ENCODE measurements at places on chromosomes 3 and 15.
A peak's percentile ranks its signal among the peaks of the same experiment; 100 is the strongest.

DNA sequence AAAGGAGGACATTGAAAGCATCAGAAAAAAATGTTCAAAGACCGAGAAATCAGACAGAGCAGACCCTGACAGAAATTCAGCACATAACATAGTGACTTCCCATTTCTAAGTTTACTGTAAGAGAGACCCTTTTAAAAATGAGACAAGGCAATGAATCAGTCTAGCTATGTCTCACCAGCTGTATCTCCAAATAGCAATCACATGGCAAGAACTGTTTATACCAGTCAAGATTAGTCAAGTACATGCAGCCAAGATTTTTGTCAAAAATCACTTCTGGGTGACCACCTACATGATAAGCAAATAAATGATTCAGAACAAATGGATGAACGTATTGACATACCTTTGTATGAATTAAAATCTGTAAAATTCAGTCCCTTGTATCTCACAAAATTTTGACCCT is 138.0 kb downstream of the DTWD1 start:
- DNase-seq = no peak

DNA sequence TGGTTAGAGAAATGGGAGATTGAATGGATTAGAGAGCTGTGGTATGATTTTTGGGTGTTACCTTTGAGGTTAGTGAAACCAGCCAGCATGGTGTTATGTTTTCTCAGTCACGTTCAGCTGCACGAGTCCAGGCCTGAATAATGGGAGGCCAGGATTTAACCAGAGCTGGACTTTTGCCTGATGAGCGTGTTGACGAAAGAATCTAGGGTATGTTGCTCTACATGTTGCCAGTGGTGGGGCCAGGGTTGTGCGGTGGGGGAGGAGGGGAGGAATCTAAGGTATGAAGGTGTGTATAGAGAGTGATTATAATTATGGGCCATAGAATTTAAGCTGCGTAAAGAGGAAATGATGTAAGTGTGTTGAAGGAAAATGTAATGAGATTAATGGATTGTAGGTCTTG is 22.8 kb downstream of the MINDY2 start:
- DNase-seq = no peak

DNA sequence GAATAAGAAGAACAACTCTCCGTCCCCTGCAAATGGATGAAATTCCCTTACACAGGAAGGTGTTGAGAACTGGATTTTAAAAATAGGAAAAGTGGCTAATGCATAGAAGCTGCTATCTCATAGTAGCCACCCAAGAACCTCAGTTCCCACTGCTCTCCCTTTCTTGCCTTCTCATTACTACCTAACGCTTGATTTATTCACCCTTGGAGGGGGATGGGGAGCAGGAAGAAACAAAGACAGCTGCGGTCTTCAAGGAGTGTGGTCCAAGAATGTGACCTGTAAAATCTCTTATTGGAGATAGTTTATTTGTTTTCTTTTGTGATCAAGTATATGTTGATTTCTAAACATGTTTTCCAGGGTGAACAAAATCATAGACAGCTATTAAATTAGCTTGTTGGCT is 274.1 kb upstream of the CTNNB1 start:
- DNase-seq = no peak

DNA sequence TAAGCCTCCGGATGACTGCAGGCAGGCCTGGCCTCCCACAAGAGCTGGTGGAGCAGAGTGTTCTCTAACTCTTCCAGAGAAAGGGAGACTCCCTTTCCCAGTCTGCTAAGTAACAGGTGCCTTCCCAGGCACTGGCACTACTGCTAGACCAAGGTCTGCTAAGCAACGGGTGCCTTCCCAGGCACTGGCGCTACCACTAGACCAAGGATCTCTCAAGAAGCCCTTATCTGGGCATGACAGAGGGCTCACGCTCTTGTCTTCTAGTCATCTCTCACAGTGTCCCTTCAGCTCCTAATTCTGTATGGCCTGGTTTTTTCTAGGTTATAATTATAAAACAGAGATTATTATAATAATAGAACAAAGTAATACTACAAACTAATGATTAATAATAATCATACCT is 27.8 kb downstream of the MYL3 start:
- no peak for DNase-seq

- no peak for DNase-seq
Measured at GRCh38 chr15:64037116-64037515, 9.2 kb downstream of the DAPK2 start.

GRCh38 chr15:69304182-69304545 is 5.5 kb downstream of the PAQR5 start:
- DNase-seq = no peak

GRCh38 chr15:76905855-76906254 is 715 bp upstream of the SCAPER start:
- no peak for DNase-seq

GRCh38 chr15:67828278-67828968 is 3.1 kb downstream of the SKOR1 start:
- no peak for DNase-seq

DNA sequence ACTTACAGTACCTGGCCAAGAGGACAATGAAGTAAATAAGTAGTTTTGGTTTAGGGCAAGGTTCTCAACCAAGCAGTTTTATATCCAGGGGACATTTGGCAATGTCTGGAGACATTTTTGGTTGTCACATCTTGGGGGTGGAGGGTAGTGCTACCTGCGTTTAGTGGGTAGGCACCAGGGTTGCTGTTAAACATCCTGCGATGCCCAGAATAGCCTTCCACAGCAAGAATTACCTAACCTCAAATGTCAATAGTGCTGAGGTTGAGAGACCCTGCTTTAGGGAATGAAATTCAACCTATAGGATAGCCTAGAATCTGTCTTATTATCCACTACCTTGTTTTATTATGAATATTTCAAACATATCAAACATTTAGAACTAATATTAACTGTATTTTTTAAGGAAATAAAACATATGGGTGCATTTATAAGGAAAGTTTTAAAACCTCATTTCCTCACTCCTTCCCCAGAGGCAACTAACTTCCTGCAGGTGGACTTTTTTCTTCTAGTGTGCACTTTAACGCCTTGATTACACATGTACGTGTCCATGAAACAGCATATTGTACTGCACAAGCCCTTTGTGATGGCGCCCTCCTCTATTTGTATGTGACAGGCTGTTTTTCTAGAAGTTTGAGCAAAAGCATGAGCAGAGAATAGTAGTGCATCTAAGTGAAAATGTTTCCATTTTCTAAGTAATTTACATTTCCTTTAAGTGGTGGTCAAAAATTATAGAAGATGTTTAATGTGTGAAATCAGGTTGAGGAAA is 57.1 kb downstream of the TRAK1 start:
- DNase-seq = no peak

DNA sequence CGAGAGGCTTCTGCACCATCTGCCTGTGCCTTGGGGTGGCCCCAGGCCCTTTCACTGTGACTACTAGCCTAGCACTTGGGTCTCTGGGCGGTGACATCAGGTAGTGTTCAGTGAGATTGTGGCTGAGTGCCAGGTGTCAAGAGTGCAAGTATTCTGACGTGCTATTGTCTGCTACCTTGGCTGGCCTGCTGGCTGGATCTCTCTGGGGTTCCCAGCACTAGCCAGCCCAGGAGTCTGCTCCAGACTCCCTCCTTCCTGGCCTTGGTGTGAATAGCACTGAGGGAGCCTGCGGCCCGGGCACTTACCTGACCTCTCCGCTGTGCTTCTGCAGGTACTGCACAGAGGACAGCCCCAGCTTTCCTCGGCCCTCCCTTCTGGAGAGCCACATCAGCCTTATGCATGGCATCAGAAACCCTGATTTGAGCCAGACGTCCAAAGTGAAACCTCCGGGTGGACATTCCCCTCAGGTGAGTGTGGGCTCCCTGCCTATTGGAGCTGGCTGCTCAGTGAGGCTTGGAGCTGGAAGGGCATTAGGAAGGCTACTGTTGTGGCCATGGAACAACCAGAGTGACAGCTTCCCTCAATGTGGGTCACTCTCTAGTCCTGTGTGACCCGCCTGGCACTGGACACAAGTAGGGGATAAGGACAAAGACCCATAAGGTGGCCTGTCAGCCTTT is 17.5 kb upstream of the ALPK3 start:
- no peak for DNase-seq

DNA sequence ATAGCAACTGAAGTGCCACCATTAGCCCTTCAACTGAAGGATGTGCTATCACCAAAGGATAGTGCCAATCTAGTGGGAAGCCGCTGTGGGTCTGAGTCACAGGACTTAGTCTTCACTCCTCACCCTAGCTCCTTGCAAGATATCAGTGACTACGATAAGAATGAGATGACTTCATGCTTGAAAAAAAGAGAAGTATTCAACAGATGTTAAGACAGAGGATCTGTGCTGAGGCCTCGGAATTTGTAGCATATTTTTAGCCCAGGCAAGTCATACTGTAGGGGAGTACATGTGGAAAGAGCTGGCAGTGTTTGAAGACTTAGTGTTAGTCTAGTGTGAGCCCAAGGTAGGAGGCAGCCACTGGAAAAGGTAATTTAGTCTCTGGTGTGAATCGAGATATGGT is 270.7 kb upstream of the LRTM1 start:
- DNase-seq = no peak

GRCh38 chr3:193987186-193987585 is 148.8 kb upstream of the HES1 start:
- no peak for DNase-seq

DNA sequence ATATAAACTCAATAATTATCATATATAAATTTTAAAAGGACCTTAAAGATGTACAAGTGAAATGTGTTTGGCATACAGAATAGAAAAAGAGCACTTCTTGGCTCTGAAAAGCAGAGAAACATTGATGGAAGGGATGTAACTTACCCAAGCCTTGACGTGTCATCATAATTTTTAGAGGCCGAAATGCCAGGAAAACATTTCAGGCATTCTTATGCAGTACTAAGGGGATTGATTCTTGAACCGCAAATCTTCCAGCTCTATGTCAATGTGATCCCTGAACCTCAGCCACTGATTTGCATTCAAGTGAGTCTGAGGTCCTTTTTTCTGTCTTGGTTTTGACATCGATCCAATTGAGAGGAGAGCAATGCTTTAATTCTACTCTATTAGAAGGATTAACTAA is 97.8 kb downstream of the CLDN1 start:
- DNase-seq = no peak

DNA sequence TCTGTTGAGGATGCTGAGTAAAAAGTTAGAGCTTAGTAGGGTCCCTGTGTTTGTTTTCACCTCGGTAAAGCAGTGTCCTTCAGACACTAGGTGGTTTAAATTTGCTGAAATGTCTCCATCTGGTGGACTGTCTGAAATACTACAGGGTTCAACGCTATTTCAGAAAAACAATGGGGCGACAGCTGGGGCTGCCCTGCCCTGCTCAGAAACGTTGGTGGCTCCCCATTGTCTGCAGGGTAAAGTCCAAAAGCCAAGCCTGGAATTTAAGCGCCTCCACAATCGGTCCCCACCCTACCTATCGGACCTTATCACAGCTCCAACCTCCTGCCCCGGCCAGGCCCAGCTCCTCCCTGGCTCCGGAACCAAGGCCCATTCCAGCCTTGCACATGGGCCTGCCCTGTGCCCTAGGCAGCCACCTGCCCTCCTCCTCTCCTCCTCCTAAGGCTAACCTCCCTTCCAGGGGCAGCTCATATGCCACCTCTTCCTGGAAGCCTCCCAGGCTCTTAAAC is 4.3 kb upstream of the TSEN2 start:
- DNase-seq = no peak

DNA sequence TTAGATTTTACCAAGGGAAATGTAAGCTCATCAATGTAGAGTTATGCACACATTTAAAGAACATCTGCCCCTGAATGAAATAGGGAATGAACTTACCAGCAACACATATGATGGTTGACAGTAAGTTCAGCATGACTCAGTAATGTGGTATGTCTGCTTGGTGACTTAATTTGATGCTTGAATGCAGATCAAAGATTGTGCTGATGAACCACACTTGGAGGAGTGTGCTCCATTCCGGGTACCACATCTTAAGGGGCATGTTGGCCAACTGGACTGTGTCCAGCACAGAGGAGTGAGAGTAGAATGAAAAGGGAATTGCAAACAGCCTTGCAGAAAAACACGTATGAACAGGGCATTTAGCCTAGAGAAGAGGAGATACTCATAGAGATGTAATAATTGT is 171.0 kb upstream of the RARB start:
- no peak for DNase-seq

- peak; percentile 22 for DNase-seq
Measured at GRCh38 chr15:91468871-91469580, 369.0 kb downstream of the SV2B start.
